ENCODE measurements at places on chromosomes 7 and 10. TPM values are rescaled to one million over a fixed set of nuclear protein-coding genes. Genes with fewer than 3 reads are reported as not detected.

UBE3C gene
- 81.1 TPM for total RNA-seq

SLC35B4 gene
- 18.6 TPM for total RNA-seq

PGAM2 gene
- 0.38 TPM for total RNA-seq

HTR5A gene
- not detected for total RNA-seq

HTR7 gene
- not detected for total RNA-seq

CYP2C19 gene
- not detected for total RNA-seq

ELOVL3 gene
- total RNA-seq, result not detected

GNGT1 gene
- not detected for total RNA-seq

BTBD16 gene
- total RNA-seq, result not detected

GPNMB gene
- total RNA-seq, result 9.4 TPM

Measured in CD8-positive, alpha-beta memory T cell (primary cell).